ENCODE measurements at places on chromosomes 4 and X.
A peak's percentile ranks its signal among the peaks of the same experiment; 100 is the strongest.

DNA sequence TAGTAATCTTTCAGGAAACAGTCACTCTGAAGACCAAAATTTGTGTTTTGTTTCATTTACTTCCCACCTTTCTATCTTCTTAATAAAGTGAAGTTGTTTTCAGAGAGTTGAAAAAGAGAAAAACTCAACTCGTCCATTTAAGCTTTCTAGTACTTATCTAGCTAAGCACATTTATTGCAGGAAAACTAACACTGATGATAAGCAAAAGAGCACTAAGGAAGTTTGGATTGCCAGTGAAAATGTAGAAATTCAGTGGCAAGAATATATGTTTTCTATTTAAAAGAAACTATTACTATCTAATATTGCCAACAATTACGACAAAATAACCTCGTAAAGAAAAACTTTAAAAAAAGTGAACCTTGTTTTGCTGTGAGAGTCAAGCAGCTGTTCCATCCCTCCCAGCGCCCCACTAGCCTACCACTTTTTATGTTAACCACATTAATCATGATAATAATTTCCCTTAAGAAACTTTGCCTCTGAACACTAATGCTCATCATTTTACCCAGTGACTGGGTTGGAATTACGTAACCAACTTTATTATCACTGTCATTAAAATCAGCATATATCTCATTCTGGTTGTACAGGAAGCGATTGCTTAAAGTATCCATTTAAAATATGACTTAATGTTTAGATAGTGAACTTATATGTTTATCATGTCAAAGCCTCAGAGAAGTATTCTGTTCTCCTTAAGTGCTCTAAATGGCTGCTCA, 24.8 kb downstream of the SPRY1 start:
- peak; percentile 13 for DNase-seq

- peak; percentile 49 for DNase-seq
These were observed 326.7 kb downstream of the STK32B start for GRCh38 chr4:5378002-5378401.

DNA sequence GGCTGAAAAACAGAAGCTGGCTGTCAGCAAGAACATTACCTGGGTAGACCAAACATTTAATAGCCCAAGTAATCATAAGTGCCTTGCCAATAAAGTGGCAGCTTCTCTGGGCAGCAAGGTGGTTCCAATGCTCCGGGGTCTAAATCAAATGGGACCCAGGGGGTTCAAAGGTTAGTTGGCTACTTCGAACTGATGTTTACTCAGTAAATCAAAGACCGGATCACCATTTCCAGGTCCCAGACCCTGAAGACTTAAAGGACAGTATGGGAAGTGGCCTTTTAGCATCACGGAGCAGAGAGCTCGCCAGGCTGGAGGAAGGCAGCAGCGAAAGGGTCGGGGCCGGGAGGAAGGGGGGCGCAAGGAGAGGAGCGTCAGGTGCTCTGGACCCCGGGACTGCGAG, 1.0 kb downstream of the SH3KBP1 start:
- DNase-seq: no peak

- no peak for DNase-seq
These were observed 10.8 kb downstream of the CXCL8 start for GRCh38 chr4:73751166-73751565.

DNA sequence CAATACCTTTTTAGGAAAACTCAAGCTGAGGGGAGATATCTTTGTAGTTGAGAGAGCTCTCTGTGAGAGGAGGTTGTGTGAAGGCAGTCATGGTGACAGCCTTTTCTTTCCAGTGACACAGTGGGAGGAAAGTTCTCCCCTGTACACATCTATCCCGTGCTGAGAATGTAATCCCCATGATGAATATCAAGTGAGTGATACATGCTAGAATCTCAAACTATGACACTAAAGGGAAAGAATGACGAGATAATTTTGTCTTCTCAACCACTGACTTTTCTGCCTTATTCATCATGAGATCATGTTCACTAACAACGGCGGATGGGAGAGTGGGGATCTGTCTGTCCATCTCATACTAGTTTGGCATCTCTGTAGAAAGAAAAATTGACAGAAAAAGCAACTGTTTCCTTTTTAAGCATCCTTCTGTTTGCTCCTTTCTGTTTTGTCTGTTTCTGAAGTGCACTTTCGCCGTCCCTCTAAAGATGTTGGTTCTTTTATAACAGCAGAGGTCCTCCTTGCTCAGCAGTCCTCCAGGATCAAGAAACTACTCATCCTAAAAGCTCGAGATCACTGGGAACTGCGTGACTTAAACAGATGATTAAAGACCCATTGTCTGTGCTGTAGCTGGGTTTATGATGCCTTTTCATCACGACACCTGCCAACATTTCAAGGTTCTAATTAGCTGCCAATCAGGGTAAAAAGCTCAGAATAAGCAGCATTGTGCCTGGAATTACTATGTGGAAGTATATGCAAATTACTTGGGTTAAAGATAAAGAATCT, 137.6 kb downstream of the DCK start:
- peak; percentile 92 for DNase-seq

GRCh38 chrX:44071847-44072551, 98.8 kb upstream of the NDP start:
- peak; percentile 82 for DNase-seq

- DNase-seq: no peak
These were observed 26.4 kb downstream of the NIPAL1 start for GRCh38 chr4:48042979-48043461.

GRCh38 chr4:20248155-20248558, 3.5 kb upstream of the SLIT2 start:
- DNase-seq: peak; percentile 75

DNA sequence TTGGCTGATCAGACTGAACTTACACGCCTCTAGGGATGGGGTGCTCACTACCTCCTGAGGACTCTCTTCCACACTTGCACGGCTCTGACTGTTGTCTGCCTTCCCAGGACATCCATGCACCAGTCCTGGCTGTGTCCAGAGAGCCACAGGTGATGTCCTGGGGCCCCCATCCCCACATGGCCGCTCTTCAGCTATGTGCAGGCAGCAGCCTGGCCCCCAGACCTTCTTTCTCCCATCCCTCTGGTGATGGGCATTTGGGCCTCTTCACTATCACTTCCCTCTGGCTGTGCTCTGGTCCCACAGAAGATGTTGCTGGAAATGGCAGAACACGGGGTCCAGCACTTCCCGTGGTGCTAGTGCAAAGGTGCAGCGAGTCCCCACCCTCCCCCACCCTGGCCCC, 40.9 kb upstream of the HMX1 start:
- DNase-seq: no peak

- DNase-seq: no peak
These were observed 89.7 kb upstream of the PPARGC1A start for GRCh38 chr4:23979534-23979933.

DNA sequence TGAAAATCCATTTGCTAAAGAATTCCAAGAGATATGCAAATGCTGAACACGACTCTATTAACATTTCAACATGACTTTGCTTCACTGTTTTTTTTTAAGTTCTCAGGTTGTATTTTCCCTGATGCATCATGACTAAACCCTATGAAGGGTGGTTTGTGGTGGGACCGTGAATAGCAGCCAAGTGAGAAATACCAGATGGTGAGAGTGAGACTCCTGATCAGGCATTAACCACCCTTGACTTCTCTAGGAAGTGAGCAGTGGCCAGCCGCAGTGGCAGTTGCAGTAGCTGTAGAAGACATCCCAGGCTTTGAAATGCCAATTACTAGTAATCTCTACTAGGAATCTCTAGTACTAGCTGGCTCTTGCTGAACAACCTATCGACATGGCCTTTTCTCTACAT, 383.4 kb downstream of the FAM133A start:
- DNase-seq: no peak

DNA sequence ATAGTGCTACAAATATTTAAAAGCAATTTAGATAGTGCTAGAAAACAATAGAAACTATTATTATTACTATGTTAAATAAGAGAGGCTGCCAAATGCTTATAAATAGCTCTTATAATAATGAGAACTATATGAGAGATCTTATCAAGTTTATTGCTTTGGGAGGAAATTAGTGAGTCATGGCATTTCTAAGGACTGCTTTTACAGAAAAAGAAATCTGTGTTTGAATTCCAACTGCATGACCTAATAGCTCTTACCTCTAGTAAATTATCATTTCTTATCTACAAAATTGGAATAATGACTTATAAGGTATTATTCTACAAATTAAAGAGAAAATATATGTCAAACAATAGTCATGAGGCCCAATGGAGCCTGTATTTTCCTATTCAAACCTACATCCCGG, 177.2 kb downstream of the GABRG1 start:
- DNase-seq: no peak

GRCh38 chrX:123731987-123732669, 724 bp downstream of the THOC2 start:
- DNase-seq: peak; percentile 58

- no peak for DNase-seq
These were observed 2.5 kb downstream of the ANAPC4 start for GRCh38 chr4:25379591-25379990.

- no peak for DNase-seq
These were observed 439.7 kb upstream of the FRG1 start for GRCh38 chr4:189500970-189501369.

GRCh38 chrX:37348971-37349220, 268 bp upstream of the PRRG1 start:
- DNase-seq: no peak

GRCh38 chr4:54872261-54872660, 214.5 kb downstream of the KIT start:
- peak; percentile 17 for DNase-seq

DNA sequence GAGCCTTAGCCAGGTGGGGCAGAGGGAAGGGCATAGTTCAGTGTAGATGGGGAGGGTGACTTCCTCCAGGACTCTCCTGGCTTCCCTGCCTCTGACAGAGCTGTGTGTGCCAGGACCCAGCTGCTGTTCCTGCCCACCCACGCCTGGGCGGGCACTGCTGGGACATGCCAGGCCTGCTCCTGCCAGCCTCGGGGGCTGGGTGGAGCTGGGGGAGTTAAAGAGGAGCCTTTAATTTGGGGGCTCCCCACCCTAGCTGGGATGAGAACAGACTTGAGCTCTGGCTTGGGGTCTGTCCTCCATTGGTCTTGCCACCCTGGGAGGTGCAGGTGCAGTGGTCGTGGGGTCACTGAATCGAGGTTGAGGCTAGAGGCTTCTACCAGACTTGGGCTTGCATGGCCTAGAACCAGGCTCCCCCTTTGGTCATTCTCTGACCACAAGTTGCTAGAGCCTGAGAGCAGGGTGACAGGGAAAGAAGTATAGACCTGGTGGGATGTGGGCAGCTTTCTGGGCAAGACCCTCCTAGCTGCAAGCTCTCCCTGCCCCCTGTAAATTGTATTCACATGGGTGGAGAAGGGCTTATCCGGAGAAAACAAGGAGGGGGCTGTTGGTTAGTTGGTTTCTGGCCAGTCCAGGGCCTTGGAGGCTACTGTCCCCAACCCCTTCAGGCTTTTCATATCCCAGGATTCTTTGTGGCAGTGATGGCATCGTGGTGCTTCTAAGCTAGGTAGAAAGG, 5.7 kb downstream of the EFNB1 start:
- no peak for DNase-seq

DNA sequence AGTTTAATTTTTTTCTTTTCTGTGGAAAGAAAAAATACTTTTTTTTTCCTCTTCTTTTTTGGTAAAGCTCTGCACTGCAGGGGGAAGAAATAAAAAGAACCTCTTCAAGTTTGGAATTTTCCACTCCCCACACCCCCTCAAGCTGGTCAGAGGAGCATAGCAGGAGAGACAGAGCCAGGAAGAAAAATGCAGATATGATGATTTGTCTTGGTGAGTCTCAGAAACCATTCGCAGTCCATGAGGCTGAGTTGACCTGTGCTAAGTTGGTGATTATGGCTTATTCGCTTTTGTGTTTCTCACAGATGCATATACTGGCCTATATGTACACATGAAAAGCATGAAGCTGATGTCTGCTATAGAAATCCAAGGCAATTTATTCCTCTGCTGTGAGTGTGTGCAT, 205.9 kb downstream of the LDB2 start:
- no peak for DNase-seq

- DNase-seq: no peak
These were observed 29.0 kb downstream of the CD99L2 start for GRCh38 chrX:150869450-150869849.

GRCh38 chrX:37847733-37848197, 394 bp upstream of the DYNLT3 start:
- no peak for DNase-seq

DNA sequence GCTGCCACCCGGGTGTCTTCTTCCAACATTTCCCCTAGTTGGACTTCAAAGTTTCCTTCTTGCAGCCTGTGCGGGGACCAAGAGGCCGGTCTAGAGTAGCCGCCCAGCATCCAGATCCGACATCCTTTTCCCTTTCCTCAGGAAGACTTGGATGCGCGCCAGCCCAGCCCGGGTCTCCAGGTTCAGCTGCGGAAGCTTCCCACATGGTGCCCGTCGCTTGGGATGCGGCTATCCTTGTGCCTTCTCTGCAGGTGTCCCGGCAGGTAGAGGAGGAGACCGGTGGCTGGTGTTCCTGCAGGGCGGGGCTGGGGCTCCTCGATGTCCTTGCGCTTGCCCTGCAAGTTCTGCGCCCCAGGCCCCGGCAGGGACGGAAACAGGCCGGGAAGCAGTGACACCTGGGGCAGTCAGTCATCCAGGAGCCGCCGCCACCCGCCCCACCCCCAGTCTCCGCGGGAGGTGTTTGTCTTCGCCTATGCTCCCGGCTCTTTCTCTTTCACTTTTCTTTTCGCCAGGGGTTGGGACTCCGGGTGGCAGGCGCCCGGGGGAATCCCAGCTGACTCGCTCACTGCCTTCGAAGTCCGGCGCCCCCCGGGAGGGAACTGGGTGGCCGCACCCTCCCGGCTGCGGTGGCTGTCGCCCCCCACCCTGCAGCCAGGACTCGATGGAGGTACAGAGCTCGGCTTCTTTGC, at the start of gene IL15:
Gene IL15 (plus strand): TSS at position 502 of the 689 bp plus-strand sequence. CDS start 82,882 bp downstream, outside the sequence.
- peak; percentile 77 for DNase-seq

DNA sequence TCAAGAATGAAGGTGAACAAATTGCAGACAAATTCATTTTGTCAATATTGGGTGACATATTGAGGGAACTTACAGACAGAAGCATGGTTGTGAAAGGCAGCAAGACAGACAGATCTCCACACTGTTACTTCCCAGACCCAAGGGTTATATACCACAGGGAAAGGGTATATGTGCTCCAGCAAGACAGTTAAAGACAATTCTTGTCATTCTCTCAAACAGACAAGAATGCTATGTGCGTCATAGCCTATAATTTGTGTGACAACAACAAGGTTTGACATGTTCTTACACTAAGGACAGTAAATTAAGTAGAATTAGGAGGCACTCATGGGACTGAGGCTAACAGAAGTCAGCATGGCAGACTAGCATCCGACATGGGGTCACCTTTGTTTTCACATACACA, 214.3 kb downstream of the INPP4B start:
- DNase-seq: no peak

DNA sequence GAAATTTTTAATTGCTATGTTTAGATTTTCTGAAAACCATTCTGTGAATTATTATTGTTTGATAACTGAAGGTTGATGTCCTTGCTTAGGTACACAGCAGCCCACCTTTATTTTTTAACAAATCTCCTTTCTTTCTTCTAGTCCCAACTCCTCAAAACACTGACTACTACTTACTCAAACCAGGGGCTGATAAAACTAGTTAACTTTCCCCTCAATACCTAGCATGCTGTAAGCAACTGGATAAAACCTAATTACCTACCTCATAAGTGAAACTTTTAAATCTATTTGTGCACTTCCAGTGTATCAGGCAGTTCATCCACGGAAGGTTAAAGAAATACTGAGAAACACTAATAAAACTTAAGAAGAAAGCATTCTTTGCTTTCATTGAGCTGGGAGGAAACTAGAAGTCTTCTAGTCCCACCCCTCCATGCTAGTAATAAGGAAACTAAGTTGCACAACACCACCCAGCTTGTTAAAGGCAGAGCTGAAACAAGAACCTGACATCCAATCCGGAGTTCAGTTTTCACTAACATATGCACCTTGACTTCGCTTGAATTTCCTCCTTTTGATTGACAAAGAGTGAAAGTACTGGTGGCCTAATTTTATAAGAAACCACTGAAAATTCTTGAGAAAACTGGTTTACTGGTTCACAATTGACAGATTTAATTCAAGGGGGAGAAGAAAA, 180.2 kb upstream of the TET2 start:
- no peak for DNase-seq

All from ELR (cell line).